ENCODE measurements at places on chromosomes 6 and 20.

DNA sequence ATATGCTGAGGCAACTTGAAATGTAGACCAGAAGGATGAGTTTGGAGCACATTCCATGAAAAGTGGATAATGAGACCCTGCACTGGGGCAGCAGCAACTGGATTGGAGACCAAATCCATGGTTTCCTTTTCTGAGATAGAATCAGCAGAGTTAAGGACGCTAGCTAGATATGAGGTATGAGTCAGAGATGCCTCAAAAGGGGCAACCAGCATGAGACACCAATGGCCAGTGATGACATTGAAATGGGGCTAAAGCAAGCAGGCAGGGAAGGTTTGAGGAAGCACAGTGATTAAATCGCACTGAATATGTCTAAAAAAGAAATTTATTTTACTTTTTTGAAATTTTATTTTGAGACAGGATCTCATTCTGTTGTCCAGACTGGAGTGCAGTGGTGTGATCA is 802.4 kb downstream of the TFAP2A start:
- no peak for DNase-seq

GRCh38 chr6:134376785-134377184 is 58.9 kb upstream of the SGK1 start:
- no peak for DNase-seq

DNA sequence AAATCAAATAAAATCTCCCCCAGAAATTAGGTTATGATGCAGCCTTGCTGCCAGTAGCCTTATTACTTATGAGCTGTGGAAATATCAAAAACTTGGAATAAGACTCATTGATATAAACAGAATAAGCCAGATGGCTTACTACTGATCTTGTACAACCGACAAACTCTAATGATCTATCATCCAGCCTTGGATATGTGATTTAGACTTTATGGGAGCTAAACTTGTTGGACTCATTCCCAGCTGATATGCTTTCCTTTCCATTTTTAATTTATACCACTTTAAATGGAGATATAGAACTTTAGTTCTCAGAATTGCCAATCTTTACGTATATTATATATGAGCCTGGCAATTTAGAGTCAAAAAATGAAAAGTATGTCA is 5.0 kb downstream of the UST start:
- no peak for DNase-seq

GRCh38 chr6:162889303-162889702 is 161.5 kb downstream of the PACRG start:
- DNase-seq = no peak

GRCh38 chr6:100281471-100281901 is 183.2 kb downstream of the SIM1 start:
- DNase-seq = no peak

- no peak for DNase-seq
Measured at GRCh38 chr6:136547336-136547735, 2.9 kb downstream of the MAP7 start.
